Omental fat pad (tissue), 4 donors: ENCODE measurements at places on chromosomes 3 and 15.
A peak's percentile ranks its signal among the peaks of the same experiment; 100 is the strongest.

DNA sequence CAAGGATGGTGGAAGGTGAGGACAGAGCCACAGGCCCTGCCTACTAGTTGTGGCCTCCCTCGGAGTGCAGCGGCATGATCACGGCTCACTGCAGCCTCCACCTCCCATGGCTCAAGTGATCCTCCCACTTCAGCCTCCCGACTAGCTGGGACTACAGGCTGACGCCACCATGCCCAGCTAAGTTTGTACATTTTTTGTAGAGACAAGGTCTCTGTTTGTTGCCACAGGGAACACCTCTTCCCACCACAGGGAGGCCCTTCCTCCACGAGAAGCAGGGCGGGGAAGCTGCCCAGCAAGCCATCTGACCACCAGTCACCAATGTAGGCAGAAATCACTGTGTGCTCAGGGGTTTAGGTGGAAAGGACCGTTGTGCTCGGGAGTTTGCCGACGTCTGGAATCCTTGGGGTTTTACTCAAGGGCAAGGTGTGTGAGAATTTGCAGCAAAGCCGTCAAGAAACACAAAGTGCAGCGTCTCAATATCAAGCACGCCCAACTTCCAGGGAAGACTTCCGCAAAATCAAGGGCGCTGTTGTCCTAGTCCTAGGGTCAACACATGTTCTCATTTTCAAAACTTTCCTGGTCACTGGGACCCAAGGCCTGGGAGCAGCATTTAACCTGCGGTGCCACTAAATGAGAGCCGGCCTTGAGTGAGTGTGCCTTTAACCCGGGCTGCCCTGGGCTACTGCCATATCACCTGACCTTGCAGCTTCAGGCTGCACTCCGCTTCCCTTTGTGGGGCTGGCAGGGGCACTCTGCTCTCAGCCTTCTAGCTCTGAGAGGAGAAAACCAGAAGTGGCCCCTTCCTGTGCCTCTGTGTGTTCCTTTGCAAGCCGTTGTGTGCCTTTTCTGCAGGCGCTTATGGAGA lies 65.7 kb downstream of the SLC12A8 start:
- DNase-seq, result no peak

- DNase-seq, result no peak
Measured at GRCh38 chr3:87491843-87492242, 215.5 kb upstream of the POU1F1 start.

- DNase-seq, result no peak
Measured at GRCh38 chr3:120098710-120099109, 4.5 kb upstream of the GSK3B start.

- no peak for DNase-seq
Measured at GRCh38 chr3:20405744-20406143, 219.7 kb upstream of the SGO1 start.

GRCh38 chr3:159947220-159947619 lies 41.4 kb upstream of the IL12A start:
- no peak for DNase-seq

- DNase-seq, result no peak
Measured at GRCh38 chr3:116281313-116282143, 163.8 kb downstream of the LSAMP start.

DNA sequence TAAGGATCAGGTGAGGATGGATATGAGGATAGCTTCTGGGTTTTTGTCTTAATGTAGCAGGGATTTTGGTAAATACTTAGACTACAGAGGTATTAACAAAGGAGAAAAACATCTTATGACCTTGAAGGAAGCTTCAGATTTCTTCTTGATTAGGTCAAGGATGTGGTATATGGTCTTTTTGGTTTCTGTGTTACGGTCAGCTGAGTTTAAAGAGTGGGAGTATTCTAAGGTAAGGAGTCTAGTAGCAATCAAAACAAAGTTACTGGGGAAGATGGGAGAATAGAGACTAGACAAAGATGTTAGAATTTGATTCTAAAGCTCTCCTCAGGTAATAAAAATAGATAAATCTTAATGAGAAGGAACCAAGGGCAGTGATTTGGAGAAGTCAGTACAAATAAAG lies 6.2 kb downstream of the HMG20A start:
- no peak for DNase-seq

DNA sequence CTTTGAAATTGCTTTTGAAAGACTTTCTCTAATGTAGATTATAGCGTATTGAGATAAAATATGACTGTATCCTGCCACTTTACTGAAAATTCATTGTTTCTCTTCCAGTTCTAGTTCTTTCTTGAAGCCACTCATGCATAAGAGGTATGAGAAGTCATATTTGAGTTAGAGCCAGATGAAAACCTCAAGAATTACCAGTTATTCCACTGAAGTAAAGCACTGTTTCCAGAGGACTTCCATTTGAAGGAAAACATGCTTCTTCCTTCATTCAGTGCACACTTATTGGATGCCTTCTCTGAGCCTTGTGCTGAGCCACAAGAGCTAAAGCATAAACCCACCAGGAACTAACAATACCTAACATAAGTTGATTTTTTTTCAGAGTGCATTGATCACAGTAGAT lies 513.4 kb downstream of the ZNF385D start:
- no peak for DNase-seq

DNA sequence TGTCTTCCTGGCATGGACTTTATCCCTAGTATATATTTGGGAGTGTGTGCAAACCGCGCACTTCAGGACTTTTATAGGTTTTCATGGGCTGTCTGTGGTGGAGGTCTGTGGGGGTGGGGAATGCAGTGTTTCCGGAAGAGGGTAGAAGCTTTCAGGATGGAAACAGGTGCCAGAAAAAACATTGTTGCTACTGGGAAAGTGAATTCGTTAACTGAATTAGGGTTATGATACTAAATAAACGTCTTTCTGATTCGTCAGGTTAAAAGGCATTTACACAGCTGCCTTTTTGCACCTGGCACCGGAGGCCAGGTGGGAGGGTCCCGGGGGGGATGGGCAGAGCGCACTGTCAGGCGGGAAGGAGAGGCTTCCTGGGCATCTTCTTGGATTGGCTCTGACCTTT lies 62.1 kb downstream of the SLCO3A1 start:
- no peak for DNase-seq

DNA sequence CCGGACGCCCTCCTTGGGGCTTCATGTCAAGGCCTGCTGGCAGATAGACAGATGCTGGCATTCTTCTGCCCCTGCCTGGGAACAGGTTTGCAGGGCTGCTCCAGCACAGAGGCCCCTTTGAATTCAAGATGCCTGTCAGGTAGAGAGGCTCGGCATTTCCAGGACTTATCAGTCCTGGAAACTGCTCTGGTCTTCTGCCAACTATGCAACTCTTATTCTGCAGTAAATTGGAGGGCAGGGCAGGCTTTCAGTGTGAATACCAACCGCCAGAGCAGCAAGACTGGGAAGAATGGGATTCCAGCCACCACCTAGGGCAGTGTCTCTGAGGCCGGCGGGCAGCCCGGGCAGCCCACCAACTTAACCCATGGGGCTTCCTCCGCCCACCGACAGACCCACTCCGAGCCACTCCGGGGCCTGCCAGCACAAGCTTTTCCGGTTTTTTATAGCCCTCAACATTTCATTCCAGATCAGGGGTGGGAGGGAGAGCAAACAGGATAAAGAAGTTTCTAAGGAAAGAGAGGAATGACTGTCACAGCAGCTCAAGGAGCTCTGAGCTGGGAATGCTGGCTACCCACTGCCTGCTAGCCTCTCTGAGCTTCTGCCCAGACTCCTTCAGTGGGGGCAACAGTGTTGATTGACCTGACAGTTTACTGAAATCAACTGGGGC lies 140.9 kb downstream of the NTRK3 start:
- DNase-seq, result no peak

DNA sequence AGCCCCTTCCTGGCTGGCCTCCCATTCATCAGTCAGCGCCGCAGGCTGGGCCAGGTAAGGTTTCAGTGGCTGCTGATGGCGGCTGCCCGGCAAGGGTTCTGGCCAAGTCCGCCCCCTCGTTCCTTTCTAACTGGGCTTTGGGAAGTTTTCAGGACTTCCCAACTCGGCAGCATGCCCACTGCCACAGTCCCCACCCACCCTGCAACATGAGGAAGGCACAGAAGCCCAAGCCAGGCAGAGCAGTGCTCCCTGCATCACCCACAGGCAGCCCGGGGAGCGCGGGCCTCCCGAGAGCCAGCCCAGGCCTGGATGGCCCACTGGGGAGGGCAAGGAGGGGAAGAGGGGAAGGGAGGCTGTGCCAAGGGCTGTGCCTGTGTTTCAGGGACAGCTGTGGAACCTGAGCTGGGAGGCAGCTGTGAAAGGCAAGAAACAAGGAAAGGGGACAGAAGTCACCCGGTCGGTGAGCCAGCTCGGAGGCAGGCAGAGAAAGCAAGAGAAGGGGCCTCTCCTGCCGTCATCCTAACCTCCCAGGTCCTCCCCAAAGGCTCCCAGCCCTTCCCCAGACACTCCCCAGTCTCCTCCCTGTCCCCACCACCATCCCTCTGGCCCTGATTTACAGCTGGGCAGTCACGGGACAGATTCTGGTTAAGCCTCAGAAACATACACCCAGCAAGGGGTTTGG lies 73.9 kb downstream of the CPN2 start:
- DNase-seq, result peak; percentile 23

- DNase-seq, result no peak
Measured at GRCh38 chr3:136979684-136980083, 21.9 kb downstream of the IL20RB start.

- DNase-seq, result no peak
Measured at GRCh38 chr3:180871901-180872300, 40.6 kb upstream of the FXR1 start.
